Retinal pigment epithelial cell (primary cell): ENCODE measurements at places on chromosomes 5 and 9.

GRCh38 chr5:71740015-71740753, 21.1 kb downstream of the CARTPT start:
- DNase-seq = no peak

- no peak for DNase-seq
Observed at GRCh38 chr5:135039271-135040033, 5.4 kb upstream of the PITX1 start.

DNA sequence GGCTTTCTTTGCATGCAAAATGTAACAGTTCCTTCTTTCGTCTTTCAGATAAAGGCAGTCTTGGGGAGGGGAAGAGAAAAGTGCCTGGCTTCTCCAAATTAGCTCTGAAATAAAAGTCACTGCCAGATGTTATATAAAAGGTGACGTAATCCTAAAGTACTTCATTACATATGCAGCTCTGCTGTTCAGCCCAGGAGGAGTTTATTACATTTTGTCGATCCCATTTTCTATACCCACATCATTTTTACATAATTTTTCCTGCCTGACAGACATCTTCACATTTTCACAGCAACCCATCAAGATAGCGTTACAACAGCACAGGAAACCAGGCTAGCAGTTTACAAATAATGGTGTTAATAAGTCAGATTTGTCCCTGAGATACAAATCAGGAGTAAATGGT, 86.7 kb upstream of the SLC30A5 start:
- no peak for DNase-seq

DNA sequence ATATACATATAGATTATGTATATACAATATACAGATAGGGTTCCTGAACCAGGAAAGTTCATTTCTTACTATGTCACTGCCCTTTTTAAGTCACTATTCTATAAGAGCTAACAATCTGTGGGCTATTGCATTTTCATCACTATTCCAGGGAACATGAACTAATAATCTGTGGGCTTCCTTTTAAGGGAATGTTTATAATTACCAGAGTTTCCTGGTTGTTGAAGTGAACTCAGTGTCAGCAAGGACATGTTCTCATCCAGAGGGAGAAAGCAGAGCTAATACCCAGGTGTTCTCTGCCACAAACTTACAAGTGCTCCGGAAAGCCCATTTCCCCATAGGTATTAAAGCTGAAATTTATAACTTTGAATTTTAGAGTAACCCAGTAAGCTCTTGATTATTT, 69.6 kb downstream of the CWC27 start:
- DNase-seq = no peak

DNA sequence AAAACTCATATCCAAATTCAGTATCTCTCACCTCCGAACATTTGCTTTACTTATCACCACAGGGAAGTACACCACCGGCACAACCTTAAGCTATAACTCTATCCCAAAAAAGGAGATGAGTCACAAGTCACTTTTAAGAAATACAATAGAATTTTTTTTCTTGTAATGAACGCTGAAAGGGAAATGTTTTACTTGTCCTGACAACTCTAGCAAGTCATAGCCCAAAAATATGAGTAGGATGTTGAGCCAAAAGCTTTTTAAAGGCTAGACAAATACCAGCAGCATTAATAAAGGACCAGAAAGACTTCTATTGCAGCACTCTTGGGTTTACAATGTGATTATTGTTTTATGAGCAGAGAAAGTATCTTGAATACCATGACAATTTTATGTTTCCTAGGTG, 147.3 kb upstream of the FST start:
- DNase-seq = no peak

DNA sequence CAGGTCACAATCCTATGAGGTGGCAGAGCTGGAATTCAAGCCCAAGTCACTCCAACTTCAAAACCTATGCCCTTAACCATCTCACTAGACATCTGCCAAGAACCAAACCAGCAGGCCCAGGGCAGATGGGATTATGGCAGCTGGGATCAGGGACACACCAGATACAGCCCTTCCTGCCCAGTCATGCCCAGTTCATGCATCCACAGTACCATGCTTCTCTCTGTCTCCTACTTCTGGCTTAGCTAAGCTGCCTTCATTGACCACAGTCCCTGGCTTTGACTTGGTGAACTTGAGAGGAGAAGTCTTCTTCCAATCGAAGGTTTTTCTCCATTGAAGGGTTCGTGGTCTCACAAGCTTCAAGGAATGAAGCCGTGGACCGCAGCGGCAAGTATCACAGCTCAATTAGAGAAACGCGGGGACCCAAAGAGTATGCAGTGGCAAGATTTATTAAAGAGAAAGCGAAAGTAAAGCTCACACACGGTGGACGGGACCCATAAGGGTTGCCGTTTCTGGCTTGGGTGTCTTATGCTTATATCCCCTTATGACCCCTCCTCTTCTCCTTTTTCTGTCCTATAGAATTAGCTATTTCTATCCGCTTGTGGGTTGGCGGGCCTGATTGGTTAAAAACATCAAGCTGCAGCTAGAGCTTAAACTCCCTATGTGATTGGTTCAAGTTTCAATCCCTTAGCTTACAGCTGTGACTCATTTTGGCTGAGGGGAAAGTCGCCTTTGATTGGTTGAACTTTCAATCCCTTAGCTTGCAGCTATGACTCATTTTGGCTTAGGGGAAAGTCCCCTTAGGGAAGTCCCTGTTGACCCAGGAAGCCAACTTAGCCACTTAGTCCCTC, 101.2 kb downstream of the TRIM36 start:
- peak; percentile 3 for DNase-seq

DNA sequence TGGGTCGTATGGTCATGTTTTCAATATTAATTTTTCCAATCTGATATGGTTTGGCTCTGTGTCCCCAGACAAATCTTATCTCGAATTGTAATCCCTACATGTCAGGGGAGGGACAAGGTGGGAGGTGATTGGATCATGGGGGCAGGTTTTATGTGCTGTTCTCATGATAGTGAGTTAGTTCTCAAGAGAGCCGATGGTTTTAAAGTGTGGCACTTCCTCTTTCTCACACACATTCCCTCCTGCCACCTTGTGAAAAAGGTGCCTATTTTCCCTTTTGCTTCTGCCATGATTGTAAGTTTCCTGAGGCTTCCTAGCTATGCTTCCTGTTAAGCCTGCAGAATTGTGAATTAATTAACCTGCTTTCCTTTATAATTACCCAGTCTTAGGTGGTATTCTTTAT, 309.1 kb upstream of the GRIN3A start:
- no peak for DNase-seq

DNA sequence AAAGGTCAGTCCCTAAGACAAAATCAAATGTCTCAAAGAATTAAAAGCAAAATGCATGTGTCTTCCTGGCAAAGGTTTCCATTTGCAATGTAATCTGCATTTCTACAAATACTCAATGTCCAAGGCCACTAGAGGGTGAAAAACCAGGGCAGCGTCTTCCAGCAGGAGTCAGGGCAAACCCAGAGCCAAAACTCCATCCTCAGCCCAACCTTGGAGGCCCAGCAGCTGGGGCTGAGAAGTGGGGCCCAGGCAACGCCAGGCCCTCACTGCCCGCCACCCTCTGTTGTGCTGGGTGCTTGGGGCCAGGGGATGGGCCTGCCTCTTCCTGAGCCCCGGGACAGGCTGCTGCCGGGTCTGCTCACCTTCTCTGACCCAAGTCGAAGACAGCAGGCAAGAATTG, 200.1 kb downstream of the PAX5 start:
- DNase-seq = no peak

- DNase-seq = no peak
Observed at GRCh38 chr5:110377361-110377760, 349.1 kb downstream of the TMEM232 start.

DNA sequence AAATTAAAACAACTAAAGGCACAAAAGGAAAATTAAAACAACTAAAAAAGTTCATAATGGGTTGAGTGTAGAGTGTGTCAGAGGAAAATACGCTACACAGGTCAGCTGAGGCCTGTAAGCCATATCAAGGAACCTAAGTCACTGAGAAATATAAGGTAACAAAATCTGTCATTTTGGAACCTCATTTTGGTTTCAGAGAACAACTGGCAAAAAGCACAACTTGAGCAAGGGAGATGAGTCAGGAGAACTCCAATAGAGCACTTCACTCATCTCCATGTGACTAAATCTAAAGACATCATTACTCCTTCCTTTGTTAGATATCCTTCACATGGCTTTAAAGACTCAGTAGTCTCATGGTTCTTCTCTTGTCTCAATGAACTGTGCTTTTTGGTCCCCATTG, 269.4 kb upstream of the POU5F2 start:
- DNase-seq = no peak

- no peak for DNase-seq
Observed at GRCh38 chr5:74499256-74500050, 141.1 kb downstream of the ENC1 start.

GRCh38 chr9:132042324-132042723, 37.3 kb downstream of the MED27 start:
- peak; percentile 55 for DNase-seq

GRCh38 chr5:174897281-174897950, 173.0 kb downstream of the MSX2 start:
- DNase-seq = no peak

DNA sequence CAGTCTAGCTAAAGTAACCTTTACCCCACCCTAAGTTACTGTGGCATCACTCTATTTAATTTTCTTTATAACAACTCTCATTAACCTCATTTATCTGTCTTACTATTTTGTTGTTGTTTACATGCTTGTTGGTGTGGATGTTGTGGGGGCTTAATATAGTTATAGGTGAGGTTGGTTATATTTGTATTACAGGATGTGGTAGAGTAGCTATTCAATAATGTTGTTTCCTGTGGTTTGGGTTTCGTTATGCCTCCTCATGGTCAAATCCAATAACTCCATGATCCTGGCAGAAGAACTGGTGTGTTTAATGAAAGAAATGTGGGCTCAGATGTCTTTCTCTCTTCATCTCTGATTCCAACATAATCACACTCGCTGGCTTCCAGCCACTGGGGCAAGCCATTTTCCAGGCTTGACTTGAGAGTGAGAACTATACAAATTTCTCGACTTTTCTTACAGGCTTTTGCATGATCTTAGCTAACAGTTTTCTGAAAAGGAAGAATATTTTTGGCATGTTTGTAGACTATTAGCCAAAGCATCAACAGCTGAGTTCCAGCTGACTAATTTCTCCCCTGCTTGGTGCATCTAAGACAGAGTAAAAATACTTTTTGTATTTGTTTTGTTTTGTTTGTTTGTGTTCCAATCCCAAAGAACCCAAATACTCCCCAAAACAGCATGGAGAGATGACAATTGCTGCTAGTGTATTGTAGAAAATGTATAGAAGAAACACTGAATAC, 303.7 kb upstream of the PAPPA start:
- DNase-seq = no peak

GRCh38 chr5:130708754-130709153, 456.3 kb downstream of the HINT1 start:
- no peak for DNase-seq

DNA sequence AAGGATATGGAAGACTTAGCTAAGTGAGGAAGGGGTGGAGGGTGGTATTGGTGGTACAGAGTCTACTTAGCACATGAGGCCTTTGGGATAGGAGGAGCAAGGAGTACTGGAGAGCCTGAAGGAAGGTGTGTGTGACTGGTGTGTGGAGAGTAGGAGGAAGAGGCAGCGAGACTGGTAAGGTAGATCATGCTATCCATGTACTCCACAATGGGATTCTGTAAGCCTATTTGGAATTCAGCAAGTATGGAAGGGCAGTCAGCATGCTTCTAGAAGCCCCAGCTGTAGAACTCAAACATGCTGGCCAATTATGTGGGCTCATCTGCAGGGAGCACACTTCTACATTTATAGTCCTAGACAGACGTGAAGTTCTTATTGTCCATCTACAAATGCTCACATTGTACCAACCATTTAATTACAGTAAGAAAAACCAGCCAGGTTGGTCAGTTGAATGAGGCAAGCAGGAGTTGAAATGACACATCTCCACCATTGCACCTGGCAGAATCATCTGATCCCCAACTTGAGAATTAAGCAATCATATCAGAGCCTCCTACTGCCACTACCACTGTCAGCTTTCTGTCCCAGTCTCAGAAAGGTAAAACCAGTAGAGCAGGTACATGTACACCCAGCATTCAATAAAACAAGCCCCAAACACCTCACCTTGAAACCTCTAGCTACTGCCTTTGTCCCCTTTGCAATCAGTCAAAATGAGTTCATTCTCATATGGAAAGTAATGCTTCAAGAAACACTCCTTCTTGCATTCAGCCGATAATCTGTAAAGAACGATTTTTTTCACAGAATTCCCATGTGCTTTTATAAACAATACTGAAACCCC, 60.9 kb upstream of the GLRX start:
- no peak for DNase-seq

- no peak for DNase-seq
Observed at GRCh38 chr5:114266374-114266773, 95.5 kb upstream of the KCNN2 start.

DNA sequence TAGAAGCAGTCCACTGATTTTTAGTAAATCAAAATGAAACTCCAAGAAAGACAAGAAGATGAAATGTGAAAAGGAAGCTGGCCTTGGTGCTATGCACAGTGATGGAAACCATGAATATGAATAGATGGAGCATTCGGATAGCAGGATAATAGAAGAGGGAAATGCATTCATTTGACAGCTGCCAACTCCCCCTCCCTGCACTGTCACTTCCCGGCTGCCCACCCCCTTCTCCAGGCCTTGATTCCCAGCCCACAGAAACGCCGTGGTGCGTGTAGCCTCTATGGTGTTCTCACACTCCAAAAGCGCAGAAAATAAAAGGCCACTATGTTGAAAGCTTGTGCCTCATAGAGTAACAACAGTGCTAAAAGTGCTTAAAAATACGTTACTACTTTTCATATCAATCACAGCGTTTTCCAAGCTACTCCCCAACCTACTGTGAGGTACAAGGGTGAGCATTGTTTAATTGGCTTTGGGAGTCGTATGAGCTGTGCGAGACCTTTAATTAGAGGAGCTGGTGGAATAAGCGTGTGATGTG, 26.1 kb upstream of the IFNK start:
- no peak for DNase-seq

GRCh38 chr5:173192561-173192960, 42.4 kb downstream of the NKX2-5 start:
- DNase-seq = no peak

DNA sequence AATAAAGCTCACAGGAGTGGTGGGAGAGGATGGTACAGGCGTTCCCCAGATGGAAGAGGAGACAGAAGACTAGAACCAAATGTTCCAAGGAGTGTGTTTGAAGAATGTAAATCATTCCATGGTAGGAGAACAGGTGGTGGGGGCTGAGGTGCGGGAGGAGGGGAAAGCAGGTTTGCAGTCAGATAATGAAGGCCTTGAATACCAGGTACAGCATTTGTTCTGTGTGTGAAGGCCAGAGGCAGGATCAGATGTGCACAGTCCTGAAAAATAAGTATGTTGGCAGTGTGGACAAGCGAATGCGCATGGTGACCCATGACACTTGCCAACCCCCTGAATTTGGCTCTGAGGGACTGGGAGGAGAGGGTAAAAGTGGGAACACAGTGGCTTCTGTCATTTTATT, 59.9 kb upstream of the ALDH1B1 start:
- no peak for DNase-seq
